ENCODE measurements at places on chromosomes 16 and 17.
A peak's percentile ranks its signal among the peaks of the same experiment; 100 is the strongest.

DNA sequence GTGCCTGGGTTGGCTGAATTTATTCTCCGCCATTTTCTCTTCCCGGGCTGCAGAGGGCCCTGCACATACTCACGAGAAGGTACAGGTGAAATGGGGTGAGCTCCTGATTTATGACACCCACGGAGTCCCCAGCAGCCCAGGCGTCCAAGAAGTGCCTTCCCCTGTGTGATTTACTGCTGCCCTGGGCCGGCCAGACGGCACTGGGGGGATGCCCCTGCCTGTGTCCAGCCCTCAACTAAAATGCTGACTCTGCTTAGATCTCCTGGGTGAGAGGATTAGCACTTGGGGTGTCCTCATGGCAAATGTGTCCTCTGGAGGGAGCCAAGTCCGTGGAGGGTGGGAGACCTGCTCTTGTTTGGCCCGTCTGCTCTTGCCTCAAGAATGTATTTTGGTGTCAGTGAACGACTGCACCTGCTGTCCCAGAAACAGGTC, 132.4 kb downstream of the MAF start:
- no peak for DNase-seq

GRCh38 chr16:87043231-87044031, 273.8 kb downstream of the C16orf95 start:
- no peak for DNase-seq

- no peak for DNase-seq
Measured at GRCh38 chr17:60231234-60231633, 81.5 kb downstream of the CA4 start.

DNA sequence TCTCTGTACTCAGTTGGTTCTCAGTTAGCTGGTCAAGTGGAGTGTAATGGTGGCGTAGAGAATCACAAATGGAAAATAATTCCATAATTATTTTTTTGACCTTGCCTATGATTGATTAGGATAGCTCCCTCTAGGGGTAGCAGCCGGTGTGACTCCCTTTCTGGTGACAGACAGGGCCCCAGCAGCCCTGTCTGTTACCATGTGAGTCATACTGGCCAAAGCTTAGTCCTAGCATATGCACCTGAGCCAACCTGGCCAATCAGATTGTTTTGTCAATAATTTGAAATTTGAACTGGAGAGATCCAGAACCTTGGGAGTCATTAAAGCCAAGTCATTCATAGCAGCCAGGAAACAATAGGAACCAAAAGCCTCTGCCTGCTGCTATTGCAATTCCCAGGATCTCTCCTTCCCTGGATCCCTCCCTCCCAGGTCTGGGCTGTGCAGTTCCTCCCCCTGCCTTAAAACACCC, 5.6 kb downstream of the PNPO start:
- no peak for DNase-seq

- DNase-seq: no peak
Measured at GRCh38 chr16:2524339-2524938, 4.3 kb downstream of the AMDHD2 start.

DNA sequence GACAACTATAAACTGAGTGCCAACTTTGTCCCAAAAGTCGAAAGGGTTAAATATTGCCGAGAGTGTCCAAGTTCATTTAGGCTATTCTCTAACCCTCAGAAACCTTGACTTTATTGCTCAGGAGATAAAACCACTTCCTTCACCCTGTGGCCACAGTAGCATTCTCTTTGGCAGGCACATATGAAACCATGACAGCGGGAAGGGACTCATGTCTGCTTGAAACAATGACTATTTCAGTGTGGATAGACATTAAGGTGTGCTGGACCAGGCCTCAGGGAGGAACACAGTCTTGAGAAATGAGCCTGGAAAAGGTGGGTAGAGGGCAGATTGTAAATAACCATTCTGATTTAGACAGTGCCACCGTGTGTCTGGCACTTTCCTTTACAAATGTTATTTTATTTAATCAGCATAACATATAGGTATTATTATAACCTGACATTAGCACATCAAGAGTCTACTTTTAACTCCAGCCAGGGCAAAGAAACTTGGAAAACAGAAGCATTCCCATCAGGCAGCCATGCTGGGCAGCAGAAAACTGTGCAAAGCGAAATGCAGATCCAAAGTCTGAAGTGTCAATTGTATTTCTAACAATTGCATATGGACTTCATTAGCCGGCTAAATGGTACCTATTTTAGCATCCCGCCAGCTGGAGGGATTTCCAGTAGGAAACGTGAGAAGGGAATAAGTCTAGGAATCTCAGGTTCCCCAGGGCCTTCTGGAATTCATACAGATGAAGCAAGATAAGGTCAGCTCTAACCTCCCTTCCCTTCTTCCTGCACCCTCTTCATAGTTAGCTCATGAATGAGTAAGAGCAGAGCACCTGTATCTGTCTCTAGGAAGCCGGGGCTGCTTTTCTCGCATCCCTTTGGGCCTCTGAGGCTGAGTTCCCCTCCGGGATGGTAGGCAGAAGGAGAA, 212.8 kb upstream of the ELAC2 start:
- peak; percentile 51 for DNase-seq

DNA sequence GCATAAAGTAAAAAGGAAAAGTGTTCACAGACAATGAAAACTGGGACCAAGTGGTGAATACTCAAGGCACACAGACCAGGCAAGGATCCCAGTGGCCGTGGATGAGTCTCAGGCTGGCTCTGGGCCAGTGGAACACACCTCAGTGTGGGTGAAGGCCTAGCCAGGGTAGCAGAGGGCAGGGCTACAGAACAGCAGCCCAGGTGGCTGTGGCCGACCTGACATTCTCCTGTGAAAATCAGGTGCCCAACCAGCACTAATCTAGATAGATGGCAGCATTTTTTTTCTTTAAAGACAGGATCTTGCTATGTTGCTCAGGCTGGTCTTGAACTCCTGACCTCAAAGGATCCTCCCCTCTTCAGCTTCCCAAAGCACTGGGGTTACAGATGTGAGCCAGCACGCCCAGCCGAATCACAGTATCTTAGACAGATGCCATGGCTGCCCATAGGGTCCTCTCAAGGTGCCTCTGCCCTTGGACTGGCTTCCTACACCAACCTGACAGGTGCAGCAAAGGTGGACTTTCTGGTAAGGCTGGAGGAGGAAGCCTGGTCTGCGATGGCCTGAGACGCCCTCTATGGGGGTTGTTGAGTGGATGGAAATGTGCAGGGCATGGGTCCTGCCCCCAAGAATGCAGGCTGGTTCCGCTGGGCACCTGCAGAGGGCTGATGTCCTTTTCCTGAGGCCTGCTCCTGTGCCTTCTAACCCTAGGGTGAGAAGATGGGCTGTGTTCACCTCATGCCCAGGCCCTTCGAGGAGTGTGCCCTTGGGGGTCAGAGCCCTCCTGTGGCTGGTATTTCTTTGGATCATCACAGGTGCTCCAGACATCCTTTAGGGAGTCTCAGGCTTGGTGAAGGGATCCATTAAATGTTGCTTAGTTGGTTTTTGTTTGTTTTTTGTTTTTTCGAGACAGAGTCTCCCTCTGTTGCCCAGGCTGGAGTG, 3.8 kb upstream of the P4HB start:
- DNase-seq: no peak

GRCh38 chr16:22898874-22899348, 84.9 kb downstream of the HS3ST2 start:
- peak; percentile 37 for DNase-seq

DNA sequence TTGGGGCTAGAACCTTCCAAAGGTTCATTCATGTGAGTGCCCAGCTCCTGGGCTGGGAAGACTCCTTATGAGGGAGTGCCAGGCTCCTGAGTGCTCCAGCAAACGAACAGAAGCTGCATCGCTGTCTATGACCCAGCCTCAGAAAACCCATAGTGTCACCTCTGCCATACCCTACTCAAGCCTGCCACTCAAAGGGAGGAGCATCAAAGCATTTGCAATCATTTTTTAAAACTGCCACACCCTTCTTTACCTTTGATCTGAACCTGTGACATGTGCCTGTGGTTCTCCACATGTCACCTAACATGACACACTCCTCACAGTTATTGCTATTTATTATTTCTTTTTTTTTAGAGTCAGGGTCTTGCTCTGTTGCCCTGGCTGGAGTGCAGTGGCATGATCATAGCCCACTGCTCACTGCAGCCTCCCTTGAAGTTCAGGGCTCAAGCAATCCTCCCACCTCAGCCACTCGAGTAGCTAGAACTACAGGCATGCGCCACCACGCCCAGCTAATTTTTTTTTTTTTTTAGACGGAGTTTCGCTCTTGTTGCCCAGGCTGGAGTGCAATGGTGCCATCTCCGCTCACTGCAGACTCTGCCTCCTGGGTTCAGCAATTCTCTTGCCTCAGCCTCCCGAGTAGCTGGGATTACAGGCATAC, 7.3 kb upstream of the KDM8 start:
- DNase-seq: no peak

- no peak for DNase-seq
Measured at GRCh38 chr17:51434434-51435170, 174.3 kb downstream of the UTP18 start.

GRCh38 chr17:38749223-38750043, 1.3 kb upstream of the PCGF2 start:
- DNase-seq: no peak

DNA sequence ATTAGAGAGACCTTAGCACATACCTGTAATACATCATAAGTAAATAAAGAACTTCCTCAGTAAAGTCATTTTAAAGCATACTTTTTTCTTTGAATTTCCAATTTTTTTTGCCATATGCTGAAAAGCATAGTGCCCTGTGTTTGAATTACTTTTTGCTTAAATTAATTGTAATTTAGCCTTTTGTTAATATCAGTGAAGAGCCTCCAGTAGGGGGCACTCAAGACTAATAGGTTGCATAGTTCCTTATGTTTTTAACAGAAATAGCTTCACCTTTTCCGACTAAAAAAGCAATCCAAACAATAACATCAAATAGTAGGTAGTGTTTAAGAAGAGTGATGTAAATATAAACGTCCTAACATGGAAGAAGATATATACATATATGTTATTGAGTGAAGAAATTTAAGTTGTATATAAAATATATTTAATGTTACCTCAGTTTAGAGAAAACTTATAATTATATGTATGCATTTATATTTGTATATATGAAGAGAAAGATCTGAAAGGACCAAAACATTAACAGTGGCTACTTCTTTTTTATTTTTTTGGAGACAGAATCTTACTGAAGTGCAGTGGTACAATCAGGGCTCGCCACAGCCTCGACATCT, 18.6 kb downstream of the RAD51C start:
- peak; percentile 43 for DNase-seq

DNA sequence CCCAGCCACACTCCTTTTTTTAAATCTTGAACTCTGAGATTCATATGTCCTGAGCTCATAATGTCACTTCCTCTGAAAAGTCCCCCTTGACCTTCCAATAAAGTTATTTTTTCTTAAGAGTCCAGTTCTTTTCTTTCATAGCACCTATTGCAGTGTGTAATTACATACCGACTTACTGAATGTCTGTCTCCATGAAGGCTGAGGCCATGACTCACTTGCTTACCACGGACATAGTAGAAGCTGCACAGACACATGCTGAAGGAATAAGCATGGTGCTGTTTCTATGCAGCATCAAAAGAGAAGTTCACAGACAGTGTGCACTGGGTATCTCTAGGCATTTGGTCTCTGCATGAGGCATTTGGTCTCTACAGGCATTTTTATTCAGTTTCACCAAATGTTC, 77.2 kb downstream of the C17orf67 start:
- peak; percentile 75 for DNase-seq

- DNase-seq: no peak
Measured at GRCh38 chr17:48925251-48925990, 17.2 kb downstream of the UBE2Z start.

GRCh38 chr17:59357929-59358328, 26.5 kb downstream of the YPEL2 start:
- no peak for DNase-seq

DNA sequence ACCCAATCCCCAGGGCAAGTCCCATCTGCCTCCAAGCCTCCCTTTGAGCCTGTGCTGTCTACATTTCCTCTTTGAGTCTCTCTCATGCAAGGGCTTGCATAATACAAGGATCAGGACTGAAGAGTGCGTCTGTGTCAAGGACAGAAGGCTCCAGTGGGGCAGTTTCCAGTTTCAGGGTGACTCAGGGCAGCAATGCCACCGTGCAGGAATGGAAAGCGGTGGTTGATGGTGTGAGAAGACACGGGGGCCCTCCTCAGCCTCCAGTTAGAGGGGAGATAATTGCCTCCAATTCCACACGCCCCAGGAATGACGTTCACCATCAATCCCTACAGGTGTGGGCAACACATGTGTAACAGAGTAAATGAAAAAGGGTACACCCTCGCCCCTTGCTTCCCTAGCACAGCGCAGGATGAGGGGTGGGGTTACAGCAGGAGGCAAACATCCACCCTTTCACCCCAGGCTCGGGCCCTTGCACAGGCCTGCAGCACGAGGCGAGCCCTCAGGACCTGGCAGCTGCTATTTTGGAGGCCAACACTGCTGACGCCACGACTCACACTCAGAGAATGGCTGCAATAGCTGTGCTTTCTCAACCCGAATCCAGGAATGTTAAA, 24.8 kb upstream of the SLC25A19 start:
- no peak for DNase-seq

DNA sequence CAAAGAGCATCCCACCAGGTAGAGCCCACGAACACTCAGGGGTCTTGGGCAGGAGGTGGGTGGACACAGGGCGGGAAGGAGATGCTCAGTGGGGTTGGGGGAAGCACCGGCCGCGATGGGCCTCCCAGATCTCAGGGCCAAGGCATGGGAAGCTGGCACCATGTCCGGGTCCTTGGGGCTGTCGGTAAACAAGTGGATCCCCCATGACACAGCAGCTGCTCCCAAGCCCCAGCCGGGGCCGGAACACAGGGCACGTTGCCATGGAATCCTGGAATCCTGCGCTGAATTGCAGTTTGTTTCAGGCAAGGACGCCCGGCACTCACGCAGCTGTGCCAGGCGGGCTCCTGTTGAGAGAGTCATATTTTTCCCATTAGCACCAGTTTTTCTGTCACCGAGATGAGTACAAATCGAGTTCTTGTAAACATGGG, 23.0 kb upstream of the CHMP6 start:
- DNase-seq: no peak

GRCh38 chr17:36629252-36629847, 28.0 kb downstream of the MRM1 start:
- peak; percentile 21 for DNase-seq

- no peak for DNase-seq
Measured at GRCh38 chr17:64216338-64217248, 46.5 kb downstream of the TEX2 start.

GRCh38 chr16:54194334-54194743, 92.2 kb downstream of the IRX3 start:
- no peak for DNase-seq

DNA sequence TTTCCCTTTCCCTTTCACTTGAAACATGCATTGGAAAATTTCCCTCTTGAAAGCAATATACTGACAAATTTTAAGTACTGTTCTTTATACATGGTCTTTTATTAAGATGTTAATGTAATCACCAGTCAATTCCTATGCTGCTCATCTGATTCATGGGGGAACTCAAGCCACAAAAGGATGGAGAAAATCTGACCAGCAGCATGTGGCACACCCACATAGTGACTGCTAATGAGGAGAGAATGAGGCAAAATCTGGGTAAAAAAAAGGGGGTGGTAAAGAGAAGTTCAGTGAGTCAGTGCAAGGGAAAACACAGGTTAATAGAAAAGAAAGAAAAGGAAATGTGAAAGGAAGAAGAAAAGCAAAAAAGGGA, 11.3 kb downstream of the RFFL start:
- DNase-seq: peak; percentile 8

- DNase-seq: no peak
Measured at GRCh38 chr17:36030956-36031355, 13.2 kb upstream of the CCL23 start.

- no peak for DNase-seq
Measured at GRCh38 chr16:56944954-56945839, 13.3 kb downstream of the HERPUD1 start.

Measured in fibroblast of skin of left quadriceps (primary cell).